AG09319 (cell line): ENCODE measurements at places on chromosomes 2 and 18.

GRCh38 chr2:46002507-46002883 is 294.7 kb upstream of the EPAS1 start:
- no peak for DNase-seq

GRCh38 chr2:168469281-168469988 is 13.4 kb downstream of the CERS6 start:
- DNase-seq, result no peak

DNA sequence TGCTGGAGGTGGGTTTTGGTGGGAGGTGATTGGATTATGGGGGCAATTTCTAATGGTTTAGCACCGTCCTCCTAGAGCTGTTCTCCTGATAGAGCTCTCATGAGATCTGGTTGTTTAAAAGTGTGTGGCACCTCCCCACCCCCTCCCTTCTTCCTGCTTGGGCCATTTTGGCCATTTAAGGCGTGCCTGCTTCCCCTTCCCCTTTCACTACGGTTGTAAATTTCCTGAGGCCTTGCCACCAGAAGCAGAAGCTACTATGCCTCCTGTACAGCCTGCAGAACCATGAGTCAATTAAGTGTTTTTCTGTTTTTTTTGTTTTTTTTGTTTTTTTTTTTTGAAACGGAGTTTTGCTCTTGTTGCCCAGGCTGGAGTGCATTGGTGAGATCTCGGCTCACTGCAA is 335.7 kb upstream of the HS6ST1 start:
- no peak for DNase-seq

DNA sequence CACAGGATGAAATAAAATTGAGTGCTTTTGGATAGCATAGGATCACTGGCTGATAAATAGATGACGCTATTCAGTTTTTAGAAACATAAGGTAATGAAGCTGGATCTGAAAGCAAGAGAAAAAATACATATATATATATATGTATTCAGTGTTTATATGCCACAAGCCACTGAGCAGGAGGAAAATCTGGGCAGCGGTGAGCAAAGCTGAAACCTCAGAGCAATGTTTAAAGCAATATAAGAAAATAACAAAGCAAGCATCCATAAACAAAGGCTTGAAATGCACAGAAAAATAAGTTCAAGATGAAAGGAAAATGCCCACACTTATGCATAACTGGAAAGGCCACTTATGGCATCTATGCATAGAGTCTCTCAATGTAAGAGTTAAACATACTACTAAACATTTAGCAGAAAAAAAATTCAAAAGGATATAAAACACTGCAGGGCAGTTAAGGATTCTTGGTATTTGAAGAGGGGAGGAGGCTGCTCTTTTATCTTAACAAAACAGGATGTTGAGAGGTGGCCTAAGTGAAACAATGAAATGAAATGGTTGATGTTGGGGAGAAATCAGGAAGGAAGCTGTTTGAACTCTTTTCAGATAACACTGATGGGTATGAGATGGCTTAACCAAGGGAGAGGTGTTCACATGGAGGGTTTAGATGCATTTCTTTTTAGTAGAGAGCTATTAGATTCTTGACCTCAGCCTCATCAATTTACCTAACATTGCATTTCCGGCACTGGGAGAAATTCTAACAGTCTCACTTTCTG is 129.1 kb downstream of the ARHGAP15 start:
- DNase-seq, result no peak

GRCh38 chr2:96345438-96345837 is 9.9 kb downstream of the NCAPH start:
- no peak for DNase-seq

DNA sequence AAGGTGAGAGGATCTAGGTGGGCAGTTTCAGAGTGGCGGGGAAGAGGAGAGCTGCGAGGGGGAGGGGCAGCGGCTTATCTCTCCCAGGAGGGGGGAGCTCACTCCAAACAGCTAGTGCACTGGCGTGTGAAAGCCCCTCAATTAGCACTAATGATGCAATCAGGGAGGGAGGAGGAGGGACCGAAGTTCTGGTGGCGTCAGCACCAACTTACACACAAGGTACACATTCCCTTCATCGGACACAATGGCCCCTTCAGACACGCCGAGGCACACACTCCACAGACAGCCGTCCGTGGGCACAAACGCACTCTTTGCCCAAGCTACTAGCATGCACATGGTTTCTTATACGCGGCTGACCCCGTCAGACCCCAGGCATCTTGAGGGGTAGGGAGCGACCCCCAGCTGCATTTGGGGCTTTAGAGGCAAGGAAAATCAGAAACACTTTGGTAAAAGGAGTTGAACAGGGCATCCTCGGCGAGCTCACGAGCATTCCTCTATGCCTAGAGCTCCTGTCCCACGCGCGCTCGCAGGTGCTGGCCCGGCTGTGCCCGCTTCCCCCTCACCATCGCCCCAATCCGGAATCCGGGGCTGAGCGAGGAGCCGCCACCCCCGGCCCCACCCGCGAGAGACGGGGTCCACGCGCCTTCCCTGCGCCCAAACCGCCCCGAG is 868 bp upstream of the PKDCC start:
- no peak for DNase-seq
